AG04449 (cell line): ENCODE measurements at places on chromosomes 12 and 14.
A peak's percentile ranks its signal among the peaks of the same experiment; 100 is the strongest.

GRCh38 chr12:117261247-117261646 is 71.0 kb upstream of the FBXO21 start:
- no peak for DNase-seq

DNA sequence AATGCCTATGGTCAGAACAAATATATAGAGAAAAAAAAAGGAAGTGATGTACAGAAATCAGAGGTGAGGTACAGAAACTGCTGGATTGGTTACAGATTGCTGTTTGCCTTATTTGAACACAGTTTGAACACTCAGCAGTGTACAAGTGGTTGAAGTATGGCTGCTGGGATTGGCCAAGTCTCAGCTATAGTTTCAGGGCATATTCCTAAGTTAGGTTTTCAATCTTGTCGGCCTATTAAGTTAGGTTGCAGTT is 146.4 kb downstream of the LLPH start:
- no peak for DNase-seq

DNA sequence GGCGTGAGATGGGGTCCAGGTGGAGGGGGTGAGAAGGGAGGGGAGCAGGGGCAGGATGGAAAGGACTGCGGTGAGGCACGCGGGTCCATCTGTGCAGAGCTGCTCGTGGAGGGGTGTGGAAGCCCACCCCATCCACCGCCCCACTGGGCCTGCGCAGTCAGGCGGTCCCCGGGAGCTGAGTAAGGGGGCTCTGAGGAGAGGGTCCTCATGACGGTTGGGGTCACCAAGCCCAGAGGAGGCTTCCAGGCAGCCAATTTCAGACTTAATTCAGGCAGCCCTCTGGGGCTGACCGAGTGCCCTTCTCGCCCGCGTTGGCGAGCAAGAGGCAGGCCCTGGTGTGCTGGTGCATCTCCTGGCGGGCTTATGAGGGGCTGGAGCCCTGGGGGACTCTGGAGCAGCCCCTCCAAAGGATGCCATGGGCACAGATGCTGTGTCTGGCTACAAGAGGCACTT is 115.5 kb downstream of the KIF26A start:
- DNase-seq = no peak

- DNase-seq = peak; percentile 82
Observed at GRCh38 chr14:68210729-68211299, 391.2 kb downstream of the RAD51B start.

GRCh38 chr12:123134271-123134671 is 16.6 kb downstream of the PITPNM2 start:
- DNase-seq = no peak

DNA sequence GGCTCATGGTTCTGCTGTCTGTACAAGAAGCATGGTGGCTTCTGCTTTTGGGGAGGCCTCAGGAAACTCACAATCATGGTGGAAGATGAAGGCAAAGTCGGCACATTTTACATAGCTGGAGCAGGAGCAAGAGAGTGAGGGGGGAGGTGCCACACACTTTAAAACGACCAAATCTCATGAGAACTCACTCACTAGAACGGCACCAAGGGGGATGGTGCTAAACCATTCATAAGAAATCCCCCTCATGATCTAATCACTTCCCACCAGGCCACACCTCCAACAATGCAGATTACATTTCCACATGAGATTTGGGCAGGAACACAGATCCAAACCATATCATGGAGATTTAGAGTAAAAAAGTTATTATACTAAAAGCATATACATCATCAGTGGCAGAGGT is 13.6 kb upstream of the LEMD3 start:
- DNase-seq = no peak

GRCh38 chr14:71942904-71943694 is 10.9 kb downstream of the RGS6 start:
- DNase-seq = no peak

- DNase-seq = no peak
Observed at GRCh38 chr14:101037021-101037817, 133.7 kb upstream of the RTL1 start.

GRCh38 chr14:104931771-104932675 is 7.3 kb downstream of the PLD4 start:
- no peak for DNase-seq

DNA sequence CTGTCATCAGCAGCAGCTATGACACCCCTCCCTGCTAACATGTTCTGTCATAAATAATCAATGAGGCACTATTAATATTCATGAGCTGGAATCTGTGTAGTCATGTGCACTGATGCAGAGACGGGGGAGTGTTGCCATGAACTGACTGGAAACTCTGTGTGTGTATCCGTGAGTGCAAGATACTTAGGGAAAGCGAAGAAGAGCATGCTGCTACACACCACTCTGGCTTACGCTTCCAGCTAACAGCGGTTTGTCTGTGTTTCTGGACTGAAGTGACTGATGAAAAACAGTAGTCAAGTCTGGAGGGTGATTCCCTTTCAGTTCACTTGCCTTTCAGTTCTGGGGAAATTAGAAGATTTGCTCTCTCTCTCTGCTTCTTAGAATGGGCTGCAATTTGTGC is 249.4 kb downstream of the PDZRN4 start:
- DNase-seq = no peak

- DNase-seq = no peak
Observed at GRCh38 chr14:100212476-100213333, 26.2 kb upstream of the YY1 start.

GRCh38 chr12:6346235-6346832 is 4.5 kb upstream of the TNFRSF1A start:
- no peak for DNase-seq

- no peak for DNase-seq
Observed at GRCh38 chr14:21070083-21070609, at the start of gene ARHGEF40. Gene ARHGEF40, plus strand, starts transcription at chr14:21070304. Its CDS starts 93 bp downstream, at chr14:21070397.

- DNase-seq = no peak
Observed at GRCh38 chr12:62629971-62630739, 163.5 kb downstream of the MON2 start.

- DNase-seq = no peak
Observed at GRCh38 chr12:40013847-40014246, 92.0 kb downstream of the SLC2A13 start.

DNA sequence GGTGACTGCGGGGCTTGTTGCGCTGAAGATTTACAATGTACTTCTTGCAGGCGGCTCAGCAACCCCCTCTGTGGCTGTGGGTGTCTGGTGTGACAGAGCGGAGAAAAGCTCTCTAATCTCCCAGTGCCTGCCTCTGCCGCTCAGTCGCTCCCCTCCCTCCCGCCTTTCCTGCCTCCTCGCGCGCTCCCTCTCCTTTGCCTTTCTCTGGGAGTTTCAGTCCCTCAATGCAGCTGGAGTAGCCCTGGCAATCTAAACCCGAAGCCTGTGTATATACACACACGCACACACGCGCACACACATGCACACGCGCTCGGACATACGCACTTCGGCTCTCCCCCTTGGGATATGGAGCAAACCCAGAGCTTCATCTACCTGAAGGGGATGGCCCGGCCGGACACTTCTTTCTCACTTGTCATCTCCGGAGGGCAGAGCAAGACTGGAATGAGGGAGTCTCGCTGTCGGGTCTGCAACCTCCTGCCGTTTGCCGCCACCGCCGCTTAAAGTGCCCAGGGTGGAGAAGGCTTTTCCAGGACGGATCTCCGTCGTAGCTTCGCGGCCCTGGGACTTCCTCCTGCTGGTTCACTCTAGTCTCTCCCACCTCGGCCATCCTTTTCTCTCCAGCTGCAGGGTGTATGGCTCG is 599 bp upstream of the TRHDE start:
- DNase-seq = no peak

DNA sequence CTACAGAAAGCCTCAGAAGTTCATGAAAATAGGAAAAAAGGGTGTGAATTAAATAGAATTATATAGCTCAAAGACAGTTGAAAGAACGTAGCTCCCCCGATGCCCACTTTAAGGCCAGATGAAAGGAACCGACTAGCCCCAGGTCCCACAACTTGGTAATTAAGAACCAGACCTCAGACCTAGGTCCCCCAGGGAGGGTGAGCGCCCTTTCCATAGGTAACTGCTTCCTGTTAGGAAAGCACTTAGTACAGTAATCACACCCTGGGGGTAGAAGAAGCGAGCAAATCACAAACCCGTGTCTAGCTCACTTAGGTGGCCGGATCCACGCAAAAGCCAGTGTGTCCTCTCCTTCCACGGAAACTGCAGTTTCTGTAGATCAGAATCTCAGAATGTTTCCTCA is 77.1 kb downstream of the PLXNC1 start:
- DNase-seq = no peak

DNA sequence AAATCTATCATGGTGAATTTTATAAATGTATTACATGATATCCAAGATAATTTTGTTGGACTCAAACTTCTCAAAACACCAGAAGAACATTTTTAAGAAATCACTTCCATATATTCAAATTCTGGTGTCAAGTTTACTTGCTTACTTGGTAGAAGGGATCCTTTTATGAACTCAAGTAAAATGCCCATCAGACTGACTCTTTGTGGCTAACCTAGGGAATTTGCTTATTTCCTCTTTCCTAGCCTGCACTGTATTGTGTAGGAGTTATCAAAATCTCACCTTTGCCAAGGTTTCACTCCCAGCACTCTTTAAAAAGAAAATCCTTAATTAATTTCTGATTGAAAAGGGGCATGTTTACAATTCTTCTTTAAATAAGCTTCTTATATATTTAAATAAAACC is 196.5 kb downstream of the DUSP6 start:
- DNase-seq = no peak
